Muscle of leg (tissue), 16 donors: ENCODE measurements at places on chromosomes 1 and 21. TPM values are rescaled to one million over a fixed set of nuclear protein-coding genes. Genes with fewer than 3 reads are reported as not detected.
A peak's percentile ranks its signal among the peaks of the same experiment; 100 is the strongest.

Gene KCNQ4
- total RNA-seq = 6.3 TPM

Gene LAMC2
- 0.71 TPM for total RNA-seq

Gene LCE3D
- total RNA-seq = not detected

Gene RIPPLY3
- total RNA-seq = 0.09 TPM

Gene PERM1
- total RNA-seq = 3.1 TPM

Gene PTAFR
- total RNA-seq = 1.6 TPM

DNA sequence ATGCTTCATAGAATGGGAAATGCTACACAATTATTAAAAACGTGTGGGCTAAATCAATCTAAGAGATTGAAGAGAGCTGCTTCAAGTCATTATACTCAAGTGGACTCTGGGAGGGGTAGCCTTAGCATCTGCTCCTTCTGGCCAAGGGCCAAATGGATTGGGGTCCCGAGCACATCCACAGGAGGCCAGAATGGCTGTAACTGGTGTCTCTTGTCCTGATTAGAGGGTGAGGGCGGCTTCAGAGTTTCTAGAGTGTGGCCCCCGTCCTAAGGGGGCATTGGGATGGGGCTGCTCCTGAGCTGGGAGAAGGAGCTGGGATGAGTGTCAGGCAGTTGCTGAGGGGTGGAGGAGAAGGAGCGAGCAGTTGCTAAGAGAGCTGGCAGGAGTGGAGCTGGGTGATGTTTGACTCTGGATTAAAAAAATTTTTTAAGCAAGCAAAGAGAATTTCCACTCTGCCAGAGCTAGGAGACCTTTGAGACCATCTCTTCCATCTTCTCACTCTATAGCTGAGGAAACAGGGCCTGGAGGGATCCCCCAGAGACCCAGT, 71.3 kb upstream of the TLR5 start:
- DNase-seq = no peak

DNA sequence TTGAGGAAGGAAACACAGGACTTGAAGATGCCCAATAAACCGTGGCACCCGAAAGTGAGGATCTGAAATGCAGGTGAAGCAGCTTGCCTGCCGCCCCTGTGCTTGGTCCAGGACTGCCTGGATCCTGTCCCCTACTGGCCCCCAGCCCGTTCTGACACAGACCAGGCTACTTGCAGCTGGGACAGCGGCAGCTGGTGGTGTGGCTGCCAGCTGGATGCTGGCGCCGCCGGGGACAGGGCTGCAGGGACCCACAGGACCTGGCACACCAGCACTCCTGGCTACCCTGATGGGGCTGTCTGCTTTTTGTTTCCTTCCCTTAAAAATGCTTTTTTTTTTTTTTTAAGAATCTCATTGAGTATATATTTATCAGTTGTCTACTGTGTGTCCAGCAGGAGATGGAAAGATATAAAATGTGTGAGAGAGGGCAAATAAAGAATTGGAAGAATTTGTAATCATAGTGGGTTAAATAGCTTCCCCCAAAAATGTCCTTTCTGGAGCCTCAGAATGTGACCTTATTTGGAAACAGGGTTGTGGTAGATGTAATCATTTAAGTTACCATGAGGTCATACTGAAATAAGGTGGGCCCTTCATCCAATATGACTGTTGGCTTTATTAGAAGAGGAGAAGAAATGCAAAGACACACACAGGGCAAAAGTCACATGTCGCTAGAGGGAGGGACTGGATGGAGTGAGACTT, 165.6 kb downstream of the DSCAM start:
- peak; percentile 70 for DNase-seq

DNA sequence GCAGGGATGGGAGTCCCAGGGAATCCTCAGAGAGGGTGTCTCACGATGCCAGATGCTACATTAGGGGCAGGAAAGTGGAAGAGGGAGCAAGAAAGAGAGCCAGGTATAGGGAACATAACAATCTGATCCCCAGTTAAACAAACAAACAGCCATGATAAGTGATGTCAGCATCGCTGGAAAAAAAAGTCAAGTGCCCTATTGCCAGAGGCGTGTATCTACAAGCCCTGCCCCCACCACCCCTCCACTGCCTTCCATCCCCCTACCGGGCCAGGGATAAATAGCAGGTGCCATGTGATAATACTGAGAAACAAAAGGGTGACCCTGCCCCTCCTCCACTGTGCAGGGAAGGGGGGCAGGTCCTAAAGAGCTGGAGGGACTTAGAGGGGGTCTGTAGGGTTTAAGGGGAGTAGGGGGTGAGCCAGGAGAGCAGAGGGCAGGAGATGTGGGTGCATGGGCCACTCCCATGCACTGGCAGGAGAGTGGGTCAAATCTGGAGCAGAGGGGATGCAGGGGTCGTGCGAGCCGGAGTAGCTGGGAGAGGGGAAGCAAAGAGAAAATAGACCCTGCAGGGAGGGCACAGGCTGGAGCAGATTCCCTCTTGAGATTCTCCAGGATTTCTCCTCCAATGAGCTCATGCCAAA, 3.4 kb downstream of the SLC26A9 start:
- DNase-seq = no peak

GRCh38 chr1:208979776-208980175, 603.7 kb upstream of the CAMK1G start:
- no peak for DNase-seq

DNA sequence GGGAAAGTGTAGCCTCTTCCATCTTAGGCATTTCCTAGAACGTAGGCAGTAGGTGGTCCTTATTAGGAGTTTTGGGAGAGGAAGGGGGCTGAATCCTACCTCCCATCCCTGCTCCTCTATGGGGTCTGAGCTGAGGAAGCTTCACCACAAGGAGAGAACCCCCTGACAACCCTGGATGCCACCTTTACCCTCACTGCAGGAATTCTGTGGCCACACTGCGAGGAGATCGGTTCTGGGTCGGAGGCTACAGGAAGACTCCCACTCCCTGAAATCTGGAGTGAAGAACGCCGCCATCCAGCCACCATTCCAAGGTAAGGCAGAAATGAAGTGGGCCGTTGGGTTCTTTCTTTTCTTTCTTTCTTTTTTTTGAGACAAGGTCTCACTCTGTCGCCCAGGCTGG, 1.5 kb downstream of the MX1 start:
- no peak for DNase-seq

- DNase-seq = no peak
Measured at GRCh38 chr1:241401156-241401555, 44.2 kb upstream of the RGS7 start.

DNA sequence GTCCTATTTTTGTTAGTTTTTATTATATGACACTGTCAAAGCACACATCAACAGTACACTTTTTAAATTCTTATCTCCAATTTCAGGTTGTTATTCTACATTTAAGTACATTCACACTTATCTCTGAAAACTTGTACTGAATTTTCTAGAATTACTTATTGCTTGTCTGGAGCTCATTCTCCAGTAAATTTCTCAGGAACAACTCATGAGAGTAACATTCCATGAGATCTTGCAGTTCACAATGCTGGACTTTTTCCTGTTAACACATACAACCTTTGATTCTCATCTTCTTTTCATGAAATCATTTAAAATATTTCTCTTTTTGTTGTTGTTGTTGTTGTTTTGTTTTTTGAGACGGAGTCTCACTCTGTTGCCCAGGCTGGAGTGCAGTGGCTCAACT, 320.9 kb upstream of the CAMK1G start:
- no peak for DNase-seq

GRCh38 chr1:19942088-19942487, 18.7 kb upstream of the PLA2G2E start:
- DNase-seq = no peak

- peak; percentile 61 for DNase-seq
Measured at GRCh38 chr21:37292941-37293340, 25.8 kb upstream of the VPS26C start.

GRCh38 chr1:114620419-114620818, 39.0 kb upstream of the BCAS2 start:
- DNase-seq = no peak

- DNase-seq = no peak
Measured at GRCh38 chr1:200899015-200899386, 4.3 kb downstream of the INAVA start.

DNA sequence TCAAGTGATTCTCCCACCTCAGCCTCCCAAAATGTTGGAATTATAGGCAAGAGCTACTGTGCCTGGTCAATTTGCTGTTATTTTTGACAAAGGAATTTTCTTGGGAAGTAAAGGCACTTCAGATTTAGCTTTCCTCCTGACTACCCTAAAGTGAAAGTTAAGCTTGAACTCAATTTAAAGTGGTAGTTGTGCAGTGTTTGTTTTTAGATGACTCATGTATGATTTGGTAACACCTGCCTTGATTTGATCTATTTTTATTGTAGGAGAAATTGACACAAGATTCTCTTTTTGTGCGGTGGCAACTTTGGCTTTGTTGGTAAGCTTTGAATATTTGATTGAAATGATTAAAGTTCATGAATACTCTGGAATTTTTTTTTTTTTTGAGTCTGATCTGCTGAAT, 5.0 kb downstream of the RABGGTB start:
- DNase-seq = no peak

- no peak for DNase-seq
Measured at GRCh38 chr1:223175032-223175431, 32.0 kb upstream of the TLR5 start.

GRCh38 chr1:155195201-155196102, 12.2 kb downstream of the THBS3 start:
- DNase-seq = peak; percentile 67

GRCh38 chr1:244768804-244769203, 66.7 kb upstream of the COX20 start:
- no peak for DNase-seq

GRCh38 chr1:84407958-84408422, 9.7 kb downstream of the DNASE2B start:
- DNase-seq = peak; percentile 41

GRCh38 chr1:11458811-11459275, 20.1 kb upstream of the DISP3 start:
- DNase-seq = no peak

- DNase-seq = no peak
Measured at GRCh38 chr1:21089731-21090130, 87.0 kb downstream of the EIF4G3 start.

DNA sequence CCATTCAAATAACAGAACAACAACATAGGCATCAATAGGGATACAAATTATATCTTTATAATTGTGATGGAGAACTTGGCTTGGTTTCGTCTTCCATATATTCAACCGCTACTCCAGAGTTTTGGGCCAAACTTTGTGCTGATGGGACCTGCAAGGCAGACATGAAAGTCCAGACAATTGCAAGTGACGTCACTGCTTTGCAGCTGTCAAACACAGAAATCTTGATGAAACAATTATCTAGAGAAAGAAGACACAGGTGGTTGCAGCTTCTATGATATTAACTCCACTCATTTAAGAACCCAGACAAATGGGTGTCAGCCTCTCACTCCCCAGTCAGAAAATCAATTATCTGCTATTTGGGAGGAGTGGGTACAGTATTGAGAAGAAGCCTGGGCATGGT, 390.6 kb downstream of the NUF2 start:
- no peak for DNase-seq
